ENCODE measurements at places on chromosomes 7 and 10. TPM values are rescaled to one million over a fixed set of nuclear protein-coding genes. Genes with fewer than 3 reads are reported as not detected.

DNA sequence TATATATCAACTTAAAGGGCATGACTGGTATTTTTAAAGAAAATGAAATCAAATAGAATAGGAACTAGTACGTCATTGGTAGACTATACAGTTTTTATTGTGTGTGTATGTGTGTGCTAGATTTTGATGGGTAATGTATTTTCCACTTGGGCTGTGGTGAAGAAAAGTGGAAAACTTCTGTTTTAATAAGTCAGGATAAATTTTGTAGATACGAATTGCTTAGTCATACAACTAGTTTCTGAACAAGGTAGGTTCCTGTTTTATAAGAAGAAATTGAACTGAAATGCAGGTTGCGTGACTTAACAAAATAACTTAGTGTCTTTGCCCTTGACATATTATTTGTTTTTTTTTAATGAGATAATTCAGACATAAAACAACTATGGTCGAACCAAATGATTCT is 24.3 kb downstream of the UBN2 start:
- DNase-seq = no peak
- H3K4me3 ChIP-seq = no peak overlapping the region
- peaks cover 6% of the 10 kb centered on the region for H3K4me1 ChIP-seq
- H3K27ac ChIP-seq = no peak overlapping the region
- H3K27me3 ChIP-seq = no peaks in the 10 kb centered on the region
- H3K36me3 ChIP-seq = peaks cover 32% of the 10 kb centered on the region

GRCh38 chr10:117647306-117647705 is 104.8 kb downstream of the EMX2 start:
- DNase-seq = no peak
- no peaks in the 10 kb centered on the region for H3K4me1 ChIP-seq
- no peaks in the 10 kb centered on the region for H3K27me3 ChIP-seq
- H3K36me3 ChIP-seq = no peaks in the 10 kb centered on the region
- H3K27ac ChIP-seq = no peak overlapping the region

DNA sequence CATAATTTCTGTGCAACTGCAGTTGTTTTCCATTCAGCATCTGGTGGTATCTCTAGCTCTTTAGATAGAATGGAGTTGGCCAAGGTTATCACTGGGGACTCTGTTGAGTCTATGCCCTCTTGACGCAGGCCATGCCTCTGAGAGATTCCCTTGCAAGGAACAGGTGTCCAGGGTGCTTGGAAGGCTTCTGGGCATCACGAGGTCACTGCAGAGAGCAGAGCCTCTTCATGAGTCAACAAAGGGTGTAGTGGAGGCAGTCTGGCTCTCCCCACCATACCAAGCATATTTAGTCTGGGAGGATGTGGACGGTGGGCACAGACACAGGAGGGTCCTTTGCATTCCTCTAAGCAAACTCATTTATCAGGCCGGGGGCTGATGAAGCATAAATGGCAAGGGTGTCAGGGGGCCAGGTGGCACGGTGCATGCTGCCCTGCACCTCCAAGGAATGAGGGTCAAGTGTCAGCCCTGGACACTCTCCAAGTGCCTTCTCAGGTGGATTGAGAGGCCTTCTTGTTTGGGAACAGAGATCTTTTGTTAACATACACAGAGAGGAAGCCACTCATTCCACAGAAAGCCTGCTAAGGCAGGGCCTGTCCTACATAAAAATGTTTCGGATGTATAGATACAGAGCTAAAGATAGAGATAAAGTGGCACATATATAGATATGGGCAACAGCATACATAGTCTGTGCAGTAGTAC is 328.6 kb downstream of the INHBA start:
- no peaks in the 10 kb centered on the region for H3K27me3 ChIP-seq
- no peaks in the 10 kb centered on the region for H3K4me1 ChIP-seq
- no peak overlapping the region for H3K4me3 ChIP-seq
- H3K36me3 ChIP-seq = no peaks in the 10 kb centered on the region
- no peak overlapping the region for H3K27ac ChIP-seq

GRCh38 chr10:33507662-33508425 is 173.4 kb upstream of the NRP1 start:
- no peaks in the 10 kb centered on the region for H3K36me3 ChIP-seq
- DNase-seq = no peak

DNA sequence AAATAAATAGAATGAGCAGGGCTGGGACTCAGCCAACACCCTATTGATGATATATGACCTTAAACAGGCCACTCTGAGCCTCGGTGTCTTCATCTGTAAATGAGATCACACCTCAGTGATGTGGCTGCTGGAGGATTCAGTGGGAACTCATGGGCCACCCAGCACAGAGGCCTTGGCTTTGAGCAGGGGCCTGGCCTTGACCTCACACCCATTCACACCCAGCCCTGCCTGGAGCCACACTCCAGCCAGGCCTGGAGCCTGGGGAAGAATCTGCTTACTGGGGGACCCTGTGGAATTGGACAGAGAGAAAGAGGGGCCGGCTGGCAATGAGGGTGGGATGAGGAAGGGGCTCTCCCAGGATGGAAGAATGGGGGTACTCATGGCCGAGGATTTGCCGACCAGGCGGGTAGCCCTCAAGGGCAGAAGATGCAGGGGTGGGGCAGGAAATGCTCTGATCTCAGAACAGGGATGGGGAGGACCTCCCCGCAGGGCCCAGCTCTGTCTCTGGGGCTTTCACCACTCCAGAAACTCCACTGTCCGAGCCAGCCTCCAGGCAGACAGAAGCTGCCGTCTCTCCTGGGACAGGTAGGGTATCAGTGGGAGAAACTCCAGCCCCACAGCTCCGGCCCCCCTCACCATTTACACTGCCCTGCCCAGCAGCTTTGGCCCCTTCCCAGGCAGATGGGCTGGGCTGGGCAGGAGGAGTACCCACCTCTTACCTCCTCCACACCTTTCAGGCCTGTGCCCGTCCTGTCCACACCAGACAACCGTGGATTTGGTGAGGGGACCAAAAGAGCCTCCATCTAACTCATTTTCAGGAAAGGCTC is 81.9 kb downstream of the RGS10 start:
- no peak for DNase-seq
- peaks cover 17% of the 10 kb centered on the region for H3K27me3 ChIP-seq
- no peaks in the 10 kb centered on the region for H3K4me1 ChIP-seq

DNA sequence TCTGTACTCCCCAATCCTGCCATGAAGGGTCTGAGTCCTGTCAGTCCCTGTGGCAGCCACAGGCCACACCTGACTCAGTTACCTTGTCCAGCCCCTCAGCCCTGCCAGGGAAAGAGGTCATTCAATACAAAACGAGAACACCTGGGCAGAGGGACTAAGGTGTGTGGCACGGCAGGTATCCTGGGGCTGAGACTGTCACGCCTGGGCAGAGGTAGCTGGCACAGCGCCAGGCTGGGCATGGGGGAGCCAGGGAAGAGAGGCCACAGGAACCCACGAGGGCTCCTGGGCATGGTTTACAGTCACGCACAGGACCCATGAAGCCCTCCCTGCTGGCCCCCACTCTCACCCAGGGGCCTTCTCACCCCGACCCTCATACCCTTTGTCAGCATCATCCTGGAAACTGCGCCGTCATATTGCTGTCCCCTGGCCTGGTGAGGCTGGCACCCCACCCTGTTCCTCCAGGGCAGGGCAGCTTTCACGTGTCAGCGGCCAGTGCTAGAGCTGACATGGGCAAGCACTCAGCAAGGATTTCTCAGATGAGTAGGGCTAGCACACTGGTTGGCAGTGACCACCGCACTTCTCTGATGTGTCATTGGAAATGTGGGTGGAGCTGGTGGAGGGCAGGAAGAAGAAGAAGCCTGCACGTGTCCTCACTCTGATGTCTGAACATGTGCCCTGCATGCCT is 42.7 kb downstream of the LRRC18 start:
- H3K27me3 ChIP-seq = peaks cover 3% of the 10 kb centered on the region
- H3K27ac ChIP-seq = no peak overlapping the region
- no peaks in the 10 kb centered on the region for H3K36me3 ChIP-seq
- H3K4me3 ChIP-seq = no peak overlapping the region
- no peaks in the 10 kb centered on the region for H3K4me1 ChIP-seq

DNA sequence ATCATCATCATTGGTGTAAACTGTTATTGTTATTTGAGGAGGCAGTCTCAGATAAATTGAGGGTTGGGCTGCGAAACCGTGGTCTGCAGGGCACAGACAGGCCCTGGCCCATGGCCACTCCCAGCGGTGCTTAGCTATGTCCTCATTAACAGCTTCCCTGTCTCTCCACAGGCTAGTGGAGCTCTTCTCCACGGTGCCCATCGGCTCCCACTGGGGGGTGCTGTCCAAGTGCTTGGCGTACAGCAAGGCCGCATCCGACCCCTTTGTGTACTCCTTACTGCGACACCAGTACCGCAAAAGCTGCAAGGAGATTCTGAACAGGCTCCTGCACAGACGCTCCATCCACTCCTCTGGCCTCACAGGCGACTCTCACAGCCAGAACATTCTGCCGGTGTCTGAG is 21.6 kb downstream of the GPR26 start:
- H3K4me3 ChIP-seq = no peak overlapping the region
- no peaks in the 10 kb centered on the region for H3K36me3 ChIP-seq
- H3K4me1 ChIP-seq = no peaks in the 10 kb centered on the region
- H3K27me3 ChIP-seq = no peaks in the 10 kb centered on the region

DNA sequence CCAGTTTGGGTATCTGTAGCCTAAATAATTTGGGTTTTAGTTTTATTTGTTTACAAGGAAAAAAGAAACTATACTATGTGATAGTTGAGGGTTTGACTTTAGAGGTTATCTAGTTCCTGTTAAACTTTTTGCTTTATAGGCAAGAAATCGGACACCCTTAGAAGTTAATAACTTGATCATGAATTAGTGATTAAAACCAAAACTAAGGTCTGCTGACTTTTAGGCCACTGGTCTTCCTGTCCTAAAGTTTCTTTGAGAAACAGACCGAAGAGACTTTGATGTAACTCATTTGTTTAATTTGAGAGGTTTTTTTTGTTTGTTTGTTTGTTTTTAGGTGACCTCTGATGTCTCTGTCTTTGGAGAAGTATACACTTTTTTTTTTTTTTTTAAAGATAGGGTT is 59.7 kb downstream of the PHTF2 start:
- no peak overlapping the region for H3K4me3 ChIP-seq
- no peaks in the 10 kb centered on the region for H3K27me3 ChIP-seq
- no peaks in the 10 kb centered on the region for H3K4me1 ChIP-seq
- no peaks in the 10 kb centered on the region for H3K36me3 ChIP-seq
- no peak overlapping the region for H3K27ac ChIP-seq

GRCh38 chr7:14747701-14748100 is 154.8 kb downstream of the DGKB start:
- no peak overlapping the region for H3K27ac ChIP-seq
- H3K4me1 ChIP-seq = peaks cover 10% of the 10 kb centered on the region
- no peak for DNase-seq
- no peaks in the 10 kb centered on the region for H3K36me3 ChIP-seq

DNA sequence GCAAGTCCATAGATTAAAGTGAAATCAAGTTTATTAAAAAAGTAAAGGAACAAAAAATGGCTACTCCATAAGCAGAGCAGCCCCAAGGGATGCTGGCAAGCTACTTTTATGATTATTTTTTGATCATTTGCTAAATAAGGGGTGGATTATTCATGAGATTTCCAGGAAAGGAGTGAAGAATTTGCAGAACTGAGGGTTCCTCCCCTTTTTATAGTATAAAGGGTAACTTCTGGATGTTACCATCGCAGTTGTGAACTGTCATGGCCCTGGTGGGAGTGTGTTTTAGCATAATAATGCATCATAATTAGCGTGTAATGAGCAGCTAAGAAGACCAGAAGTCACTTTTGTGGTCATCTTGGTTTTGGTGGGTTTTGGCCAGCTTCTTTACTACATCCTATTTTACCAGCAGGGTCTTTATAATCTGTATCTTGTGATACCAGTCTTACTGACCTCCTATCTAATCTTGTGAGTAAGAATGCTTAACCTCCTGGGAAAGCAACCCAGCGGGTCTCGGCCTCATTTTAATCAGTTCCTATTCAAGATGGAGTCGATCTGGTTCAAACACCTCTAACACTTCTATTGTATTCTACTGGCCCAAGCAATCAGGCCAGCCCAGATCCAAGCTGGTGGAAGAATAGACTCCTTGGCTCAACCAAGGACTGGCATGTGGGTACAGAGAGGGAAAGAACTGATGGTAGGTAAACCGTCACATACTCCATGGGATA is 87.9 kb upstream of the NPSR1 start:
- H3K4me1 ChIP-seq = no peaks in the 10 kb centered on the region
- no peak overlapping the region for H3K27ac ChIP-seq
- no peak for DNase-seq
- H3K4me3 ChIP-seq = no peak overlapping the region
- no peaks in the 10 kb centered on the region for H3K27me3 ChIP-seq

- no peaks in the 10 kb centered on the region for H3K36me3 ChIP-seq
- no peak for DNase-seq
- no peaks in the 10 kb centered on the region for H3K27me3 ChIP-seq
Observed at GRCh38 chr10:85315657-85316056, 987.3 kb downstream of the CCSER2 start.

DNA sequence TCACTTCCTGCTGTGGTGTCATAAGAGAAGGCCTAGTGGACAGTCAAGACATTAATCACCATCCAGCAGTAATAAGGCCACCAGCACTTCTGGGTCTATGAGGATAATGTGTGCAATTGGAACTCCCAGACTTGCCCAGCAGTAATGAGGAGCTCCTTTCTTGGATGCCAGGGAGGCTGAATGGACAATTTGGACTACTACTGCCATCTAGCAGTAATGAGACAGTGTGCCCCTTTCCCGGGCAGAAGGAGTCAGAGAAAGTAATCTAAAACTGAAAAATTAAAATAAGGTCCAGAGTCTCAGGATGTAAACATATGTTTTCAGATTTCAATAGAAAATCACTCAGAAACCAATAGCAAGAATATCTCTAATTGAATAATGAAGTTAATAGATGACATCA is 400.4 kb downstream of the CDC14C start:
- no peaks in the 10 kb centered on the region for H3K27me3 ChIP-seq
- no peak for DNase-seq
- H3K4me1 ChIP-seq = no peaks in the 10 kb centered on the region
- no peak overlapping the region for H3K27ac ChIP-seq
- no peak overlapping the region for H3K4me3 ChIP-seq
- H3K36me3 ChIP-seq = no peaks in the 10 kb centered on the region

DNA sequence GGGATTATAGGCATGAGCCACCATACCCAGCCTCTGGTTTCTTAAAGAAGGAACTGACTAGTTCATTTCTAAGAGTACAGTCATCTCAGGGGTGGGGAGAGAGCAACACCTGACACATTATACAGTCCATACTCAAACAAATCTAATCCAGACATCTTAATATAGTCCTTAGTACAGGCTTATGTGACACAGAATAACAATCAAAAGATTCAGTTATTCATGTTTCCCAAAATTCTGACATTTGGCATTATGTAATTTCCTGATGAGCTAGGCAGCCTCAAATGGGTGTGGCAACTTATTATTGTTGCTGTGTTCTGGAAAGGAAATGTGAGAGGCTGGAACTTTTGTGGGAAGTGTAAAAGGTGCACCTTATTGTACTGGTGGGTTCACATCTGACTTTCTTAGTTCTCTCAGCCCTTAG is 116.3 kb downstream of the WDFY4 start:
- H3K4me3 ChIP-seq = no peak overlapping the region
- H3K27me3 ChIP-seq = peaks cover 5% of the 10 kb centered on the region
- H3K4me1 ChIP-seq = no peaks in the 10 kb centered on the region
- DNase-seq = no peak
- H3K36me3 ChIP-seq = no peaks in the 10 kb centered on the region
- no peak overlapping the region for H3K27ac ChIP-seq

- H3K4me3 ChIP-seq = no peak overlapping the region
- H3K4me1 ChIP-seq = no peaks in the 10 kb centered on the region
- DNase-seq = no peak
- H3K36me3 ChIP-seq = no peaks in the 10 kb centered on the region
- H3K27me3 ChIP-seq = no peaks in the 10 kb centered on the region
Observed at GRCh38 chr10:19974138-19974537, 157.9 kb downstream of the PLXDC2 start.

MMP21 gene
- not detected for total RNA-seq

PRKCQ gene
- total RNA-seq = not detected

ALOX5 gene
- total RNA-seq = not detected

GPR158 gene
- total RNA-seq = under 0.01 TPM

CYP3A4 gene
- total RNA-seq = not detected

PDLIM1 gene
- total RNA-seq = 25.0 TPM

MBLAC1 gene
- total RNA-seq = 2.2 TPM

LRRC17 gene
- total RNA-seq = 12.3 TPM

EMX2 gene
- 0.88 TPM for total RNA-seq

DNAJC2 gene
- 19.2 TPM for total RNA-seq

Measured in osteoblast (primary cell).